Activated CD4-positive, alpha-beta T cell treated with anti-CD3 and anti-CD28 coated beads, Interleukin-2, amount 50 U/mL, for 4 hours (primary cell): ENCODE measurements at places on chromosomes 12 and 14.

DNA sequence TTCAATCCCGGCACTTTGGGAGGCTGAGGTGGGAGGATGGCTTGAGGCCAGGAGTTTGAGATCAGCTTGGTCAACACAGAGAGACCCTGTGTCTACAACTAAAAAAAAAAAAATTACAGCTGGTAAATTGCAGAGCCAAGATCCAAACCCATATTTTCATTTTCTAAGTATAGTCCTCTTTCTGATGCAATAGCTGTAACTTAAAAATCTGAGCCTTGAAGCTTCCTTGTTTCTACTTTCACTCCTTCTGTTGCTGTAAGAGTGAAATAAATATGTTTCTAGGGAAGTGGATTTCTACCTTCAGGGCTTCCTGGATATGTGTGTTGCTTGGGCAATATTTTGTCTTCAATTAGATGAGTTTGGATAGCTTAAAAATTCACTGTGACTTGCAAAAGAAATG lies 42.0 kb upstream of the PRICKLE1 start:
- DNase-seq: no peak

DNA sequence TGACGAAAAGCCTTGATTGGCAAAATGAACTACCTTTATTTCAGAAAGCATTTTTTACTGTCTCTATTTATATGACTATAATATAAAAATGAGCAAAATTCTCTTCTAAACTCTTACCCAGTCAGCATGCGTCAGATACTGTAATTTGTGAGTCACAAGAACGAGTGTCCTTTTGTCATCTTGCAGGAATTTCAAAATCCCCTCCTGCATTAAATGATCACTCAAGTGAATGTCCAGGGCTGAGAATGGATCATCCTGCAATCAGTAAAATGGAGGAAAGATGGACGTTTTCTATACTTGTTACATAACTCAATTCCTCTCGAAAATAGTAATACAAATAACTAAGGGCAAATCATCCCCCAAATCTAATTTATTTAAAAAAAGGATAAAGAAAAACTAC lies 77.7 kb upstream of the KCNJ8 start:
- DNase-seq: no peak

- no peak for DNase-seq
Measured at GRCh38 chr14:61927520-61927919, 165.3 kb downstream of the SNAPC1 start.

DNA sequence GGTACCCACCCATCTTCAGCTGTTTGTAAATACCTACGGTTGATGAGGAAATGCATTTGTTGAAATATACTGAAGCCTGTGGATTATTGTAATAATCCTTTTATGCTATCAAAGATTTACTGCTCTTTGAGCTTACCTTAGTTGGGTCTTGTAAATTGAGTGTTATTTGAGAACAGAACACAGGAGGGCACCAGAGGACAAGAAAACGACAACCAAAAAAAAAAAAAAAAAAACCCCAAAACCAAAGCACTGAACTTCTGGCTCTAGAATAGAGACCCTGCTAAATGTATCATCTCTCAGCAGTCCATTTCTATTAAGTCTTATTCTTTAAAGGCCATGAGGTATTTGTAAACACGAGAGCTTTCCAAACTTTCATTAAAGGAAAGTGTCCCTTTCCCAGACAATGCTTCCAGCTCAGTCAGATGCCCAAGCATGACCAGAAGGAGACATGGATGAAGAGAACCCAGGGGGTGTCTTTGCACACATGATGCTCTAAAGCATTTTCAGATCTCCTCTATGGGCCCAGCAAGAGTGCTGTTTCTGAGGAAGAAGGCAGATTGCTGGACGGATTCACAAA lies 763.9 kb downstream of the NRXN3 start:
- no peak for DNase-seq

- no peak for DNase-seq
Measured at GRCh38 chr14:70666361-70666686, 24.6 kb downstream of the TTC9 start.

- DNase-seq: peak; percentile 15
Measured at GRCh38 chr12:126772171-126772864, 1494.7 kb upstream of the TMEM132C start.

GRCh38 chr12:14367040-14367661 lies 1.7 kb downstream of the ATF7IP start:
- DNase-seq: no peak

GRCh38 chr12:93943780-93944179 lies 204.6 kb upstream of the PLXNC1 start:
- no peak for DNase-seq

GRCh38 chr14:52846591-52846990 lies 55.2 kb upstream of the GNPNAT1 start:
- DNase-seq: no peak

- DNase-seq: no peak
Measured at GRCh38 chr12:102023343-102023930, 38.4 kb downstream of the WASHC3 start.

- no peak for DNase-seq
Measured at GRCh38 chr14:66135831-66136230, 350.3 kb upstream of the CCDC196 start.

- DNase-seq: no peak
Measured at GRCh38 chr12:63928305-63928704, 83.8 kb downstream of the SRGAP1 start.

- peak; percentile 77 for DNase-seq
Measured at GRCh38 chr12:52884526-52885293, 20.2 kb downstream of the KRT8 start.

GRCh38 chr14:64082837-64083236 lies 211.3 kb downstream of the ESR2 start:
- DNase-seq: no peak

- DNase-seq: no peak
Measured at GRCh38 chr14:35213143-35213788, 78.9 kb upstream of the PSMA6 start.

- no peak for DNase-seq
Measured at GRCh38 chr12:94272280-94272679, 123.9 kb downstream of the PLXNC1 start.

- DNase-seq: no peak
Measured at GRCh38 chr14:105855893-105856675, 329.7 kb downstream of the TMEM121 start.

GRCh38 chr12:10771132-10771733 lies 31.2 kb downstream of the TAS2R7 start:
- DNase-seq: no peak

DNA sequence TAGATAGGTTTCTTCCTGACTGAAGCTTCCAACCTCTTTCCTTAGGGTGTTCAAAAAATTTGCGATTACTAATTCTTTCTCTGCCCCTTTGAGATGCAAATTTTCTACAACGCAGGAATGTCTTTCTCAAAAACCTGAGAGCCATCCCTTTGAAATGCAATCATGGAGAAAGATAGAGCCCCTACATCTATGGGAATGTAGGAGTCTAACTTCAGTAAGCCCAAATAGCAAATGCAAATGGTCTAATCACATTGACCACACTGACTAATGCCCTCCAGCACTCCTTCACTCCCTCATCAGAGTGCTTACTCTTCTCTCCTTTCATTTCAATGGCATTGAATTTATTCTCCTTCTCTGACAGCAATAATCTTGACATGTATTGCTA lies 107.1 kb downstream of the SLC6A15 start:
- no peak for DNase-seq

- DNase-seq: no peak
Measured at GRCh38 chr12:108338915-108339657, at the start of gene CMKLR1. CMKLR1 (minus strand) TSS chr12:108339311; CDS start chr12:108293591, 45,720 bp downstream.

DNA sequence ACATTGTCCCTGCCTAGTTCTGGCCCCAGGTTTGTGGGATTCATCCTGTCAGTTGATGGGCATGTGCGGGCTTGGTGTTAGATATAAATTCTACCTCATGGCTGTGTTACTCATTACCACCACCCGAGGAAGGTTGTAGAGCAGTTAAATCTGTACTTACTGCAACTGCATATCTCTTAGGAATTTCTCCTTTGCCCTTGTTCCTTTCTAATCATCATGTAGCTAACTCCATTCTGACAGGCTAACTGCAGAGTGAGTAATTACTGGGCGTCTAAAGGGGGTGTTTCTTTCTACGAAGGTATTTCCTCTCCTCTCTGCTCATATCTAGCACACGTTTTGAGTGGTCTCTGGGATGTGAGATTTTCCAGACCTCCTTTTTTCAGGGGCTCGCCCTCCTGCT lies 1076.7 kb downstream of the TMTC2 start:
- DNase-seq: no peak

DNA sequence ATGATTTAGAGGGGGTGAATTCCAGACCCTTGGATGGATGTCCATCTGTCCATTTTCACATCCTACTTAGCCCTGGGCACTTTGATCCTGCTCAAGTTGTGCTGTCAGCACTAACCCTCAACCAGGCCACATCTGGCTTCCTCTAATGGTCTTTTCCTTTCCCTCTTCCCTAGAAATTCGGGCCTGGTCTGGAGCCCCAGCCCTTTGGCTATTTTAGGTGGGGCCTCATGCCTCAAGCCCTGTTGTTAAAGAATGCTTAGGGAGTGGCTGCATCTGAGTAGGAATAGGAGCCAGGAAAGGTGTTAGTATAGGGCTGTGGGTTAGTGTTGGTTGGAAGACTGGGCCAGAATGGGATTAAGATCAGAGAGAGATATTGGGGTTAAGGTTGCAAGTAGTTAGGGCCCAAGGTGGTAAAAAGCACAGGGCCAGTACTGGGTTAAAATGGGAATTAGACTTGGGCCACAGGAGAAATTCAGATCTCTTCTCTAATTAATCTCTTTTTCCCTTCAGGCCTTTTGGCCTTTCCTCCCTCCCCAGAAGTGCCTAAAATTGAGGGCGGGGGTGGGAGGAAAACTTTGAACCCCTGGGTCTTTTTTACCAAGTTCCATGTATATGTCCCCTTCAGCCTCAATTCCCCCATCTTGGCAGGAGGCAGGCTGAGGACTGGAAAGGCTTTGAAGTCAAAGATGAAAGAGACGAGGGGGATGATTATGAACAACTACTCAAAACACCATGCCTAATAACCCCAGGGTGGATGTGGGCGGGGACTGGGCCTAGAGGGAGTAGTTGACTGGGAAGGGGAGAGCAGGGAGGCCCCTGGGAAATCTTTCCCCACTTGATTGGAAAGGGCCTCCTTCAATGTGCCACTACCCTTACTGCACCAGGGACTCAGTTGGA lies 4.0 kb upstream of the ZNF385A start:
- no peak for DNase-seq

DNA sequence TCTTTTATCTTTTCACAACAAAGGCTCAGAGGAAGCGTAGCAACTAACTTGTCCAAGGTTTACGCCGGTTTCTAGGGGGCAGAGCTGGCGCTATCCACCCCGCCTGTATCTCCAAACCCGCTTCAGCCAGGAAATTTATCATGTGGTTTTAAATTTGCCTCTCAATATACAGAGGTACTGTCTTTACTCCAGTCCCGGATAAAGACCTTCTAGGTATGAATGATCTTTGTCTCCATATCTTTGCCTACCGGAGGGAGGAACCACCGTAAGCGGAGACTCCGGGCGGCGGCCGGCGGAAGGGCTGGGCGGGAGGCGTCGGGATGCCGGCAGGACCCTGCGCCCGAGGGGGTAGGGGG lies 693 bp upstream of the RIMKLB start:
- DNase-seq: no peak

DNA sequence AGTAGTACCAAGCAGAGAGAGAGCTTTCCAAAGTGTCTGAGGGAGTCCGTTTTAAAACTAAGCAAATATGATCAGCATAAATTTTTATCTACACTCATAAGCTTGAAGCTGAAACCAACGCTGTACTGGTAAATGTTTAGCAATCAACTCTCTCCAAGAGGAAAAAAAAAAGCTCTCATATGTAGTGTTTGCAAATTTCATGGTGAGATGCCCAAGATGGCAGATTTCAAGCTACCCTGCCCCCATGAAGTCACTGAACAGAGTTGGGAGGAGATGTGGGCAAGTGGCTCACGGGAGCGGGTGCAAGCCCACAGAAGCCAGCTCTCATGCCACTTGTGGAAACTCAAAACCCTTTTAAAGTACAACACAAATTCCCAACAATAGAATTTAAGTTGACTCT lies 475.8 kb downstream of the BCAT1 start:
- no peak for DNase-seq
